Progenitor cell of endocrine pancreas (in vitro differentiated cells): ENCODE measurements at places on chromosomes 4 and X.

GRCh38 chr4:142707401-142707800 lies 138.7 kb downstream of the INPP4B start:
- DNase-seq, result no peak

DNA sequence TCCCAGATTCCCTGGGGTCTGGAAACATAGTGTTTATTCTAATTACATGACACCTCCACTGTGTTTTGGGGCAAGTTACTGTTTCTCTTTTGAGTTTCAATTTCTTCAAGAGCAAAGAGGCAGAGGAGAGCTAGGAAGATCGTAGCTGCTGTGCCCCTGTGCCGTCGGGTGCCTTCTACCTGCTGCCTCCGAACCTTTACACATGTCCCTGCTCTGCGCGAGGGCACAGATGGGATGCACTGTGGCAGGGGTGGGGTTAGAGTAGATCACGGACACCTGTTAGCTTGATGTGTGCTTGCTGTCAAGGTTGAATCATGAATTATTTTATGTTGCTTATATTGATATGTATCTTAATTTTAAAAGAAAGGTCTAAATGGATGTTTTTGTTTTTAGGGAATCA lies 71.1 kb upstream of the MSANTD1 start:
- DNase-seq, result no peak

- DNase-seq, result no peak
These were observed 35.1 kb upstream of the TAPT1 start for GRCh38 chr4:16261313-16261878.

DNA sequence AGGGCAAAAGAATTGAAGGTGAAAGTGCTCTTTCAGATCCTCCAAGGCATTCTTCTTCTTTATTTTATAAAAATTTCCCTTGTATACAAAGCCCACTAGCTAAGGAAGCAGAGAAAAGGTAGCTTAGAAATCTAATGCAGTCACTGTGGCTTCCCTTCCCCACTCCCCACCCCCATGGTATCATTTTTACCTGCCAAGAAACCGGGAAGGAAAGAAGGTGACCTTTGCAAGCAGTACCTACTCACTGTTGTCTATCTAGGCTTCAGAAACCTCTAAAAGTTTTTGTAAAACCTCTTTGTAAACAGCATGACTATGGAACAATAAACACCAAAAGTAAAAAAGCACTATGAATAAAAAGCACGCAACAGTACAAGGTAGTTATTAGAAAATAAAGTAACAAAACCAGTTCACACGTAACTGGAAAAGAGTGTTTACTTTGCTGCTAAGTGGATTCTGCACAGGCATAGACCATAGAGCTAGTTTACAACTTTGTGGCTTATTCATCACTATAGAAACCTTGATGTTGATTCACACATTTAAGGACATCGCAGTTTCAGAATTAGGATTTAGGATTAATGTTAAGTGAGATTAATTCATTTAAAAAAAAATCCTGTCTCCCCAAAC lies 109.6 kb upstream of the FTHL17 start:
- no peak for DNase-seq

DNA sequence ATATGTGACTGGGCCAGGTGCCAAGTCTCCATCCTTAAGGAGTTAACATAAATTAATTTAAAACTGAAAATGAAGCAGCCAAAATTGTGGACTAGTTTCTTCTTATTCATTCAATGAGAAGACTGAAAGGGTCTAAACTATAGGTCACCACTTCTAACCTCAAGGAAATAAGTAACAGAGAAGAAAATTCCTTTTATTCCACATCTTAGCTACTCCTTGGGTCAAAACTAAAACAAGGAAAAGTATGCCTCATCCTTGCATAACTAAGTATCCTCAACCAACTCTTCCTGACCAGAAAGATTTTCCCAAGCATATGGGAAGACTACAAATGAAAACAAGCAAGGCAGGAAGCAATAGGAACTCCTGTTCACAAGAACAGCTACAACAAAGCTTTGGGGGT lies 71.2 kb downstream of the ZNF827 start:
- no peak for DNase-seq

DNA sequence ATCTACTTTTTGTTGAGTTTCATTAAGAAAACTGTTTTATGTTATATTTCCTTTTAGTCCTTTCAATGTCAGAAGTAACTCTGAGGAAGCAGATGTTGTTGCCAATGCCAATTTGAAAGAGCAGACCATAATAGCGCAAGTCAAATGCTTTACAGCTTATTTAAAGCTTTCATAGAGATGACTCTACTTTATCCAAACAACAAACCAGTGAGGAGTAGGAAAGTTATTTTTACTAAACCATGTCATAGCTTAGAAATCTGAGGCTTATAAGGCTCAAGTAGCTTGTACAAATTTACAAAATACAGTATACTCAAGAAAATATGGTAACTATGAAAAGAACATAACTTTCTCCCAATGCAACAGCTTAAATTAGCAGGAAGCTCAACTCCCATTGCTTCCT lies 40.1 kb upstream of the SPOCK3 start:
- no peak for DNase-seq

- DNase-seq, result no peak
These were observed 185.6 kb downstream of the RAP1GDS1 start for GRCh38 chr4:98446499-98447375.

DNA sequence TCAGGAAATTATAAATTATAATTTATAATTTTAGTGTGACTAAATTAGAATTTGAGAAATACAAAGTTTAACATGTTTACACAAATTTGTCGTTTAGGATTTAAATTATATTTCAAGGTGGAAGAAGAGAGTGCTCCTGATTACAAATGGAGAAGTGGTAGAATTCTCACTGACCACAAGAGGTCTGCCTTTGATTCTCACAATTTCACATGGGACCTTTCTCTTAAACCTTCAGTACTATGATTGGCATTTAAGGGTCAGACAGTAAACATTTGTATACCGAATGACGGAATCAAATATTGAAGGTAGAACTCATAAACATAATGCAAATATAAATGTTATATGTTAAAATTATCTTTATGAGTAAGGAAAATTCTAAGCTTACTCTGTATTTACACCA lies 171.7 kb downstream of the SLIT2 start:
- no peak for DNase-seq

DNA sequence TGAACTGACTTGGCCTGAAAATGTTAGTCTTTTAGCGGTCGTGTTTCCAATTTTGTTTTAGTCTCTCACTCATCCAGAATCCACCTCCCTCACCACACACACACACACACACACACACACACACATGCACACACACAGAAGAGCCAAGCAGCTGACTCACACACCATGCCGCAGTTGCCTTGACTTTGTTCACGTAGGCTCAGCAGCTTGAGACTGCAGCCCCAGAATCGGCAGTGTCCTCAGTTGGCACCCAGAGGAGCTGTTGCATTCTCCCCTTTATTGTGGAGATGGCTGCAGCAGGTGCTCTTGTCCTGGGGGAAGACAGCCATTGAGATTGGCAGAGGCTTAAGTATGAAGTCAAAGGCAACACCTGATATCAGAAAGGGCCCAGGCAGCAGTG lies 20.9 kb upstream of the XPNPEP2 start:
- no peak for DNase-seq

DNA sequence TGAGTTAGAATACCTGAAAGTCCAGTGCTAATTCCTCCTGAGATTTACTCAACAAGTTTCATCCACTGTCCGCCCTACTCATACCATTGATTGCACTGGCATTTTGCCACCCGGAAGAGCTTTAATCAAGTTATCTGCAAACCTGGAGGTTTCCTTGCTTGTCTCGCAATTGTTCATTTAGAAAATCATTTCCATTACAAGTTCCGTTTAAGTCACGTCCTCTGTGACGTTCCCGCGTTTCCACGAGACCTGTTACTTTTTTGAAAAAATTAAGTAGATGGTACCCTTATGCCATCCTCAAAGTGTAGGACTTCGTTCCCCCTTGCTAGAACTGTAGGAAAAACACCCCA lies 761 bp upstream of the FRYL start:
- no peak for DNase-seq

DNA sequence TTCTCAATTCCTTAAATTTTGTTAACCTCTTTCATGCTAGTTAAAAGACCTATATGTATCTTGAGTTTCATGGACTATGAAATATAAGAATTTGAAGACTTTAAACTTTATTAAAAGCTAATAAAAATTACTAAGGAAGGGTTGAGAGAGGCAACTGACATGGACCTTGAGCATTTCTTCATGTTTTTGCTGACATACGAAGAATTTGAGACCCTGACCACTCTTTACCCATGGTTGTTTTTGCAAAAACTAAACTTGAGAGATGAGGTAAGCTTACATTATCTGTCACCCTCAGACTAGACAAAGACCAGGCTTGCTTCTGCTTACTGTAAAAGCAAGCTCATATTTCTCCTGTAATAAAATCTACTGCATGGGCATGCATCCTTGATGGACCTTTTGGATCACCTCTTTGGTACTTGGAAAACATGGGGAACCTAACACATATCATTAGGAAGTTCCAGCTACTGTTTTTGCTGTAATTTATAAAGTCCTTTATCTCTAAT lies 338.2 kb upstream of the PABPC4L start:
- no peak for DNase-seq

DNA sequence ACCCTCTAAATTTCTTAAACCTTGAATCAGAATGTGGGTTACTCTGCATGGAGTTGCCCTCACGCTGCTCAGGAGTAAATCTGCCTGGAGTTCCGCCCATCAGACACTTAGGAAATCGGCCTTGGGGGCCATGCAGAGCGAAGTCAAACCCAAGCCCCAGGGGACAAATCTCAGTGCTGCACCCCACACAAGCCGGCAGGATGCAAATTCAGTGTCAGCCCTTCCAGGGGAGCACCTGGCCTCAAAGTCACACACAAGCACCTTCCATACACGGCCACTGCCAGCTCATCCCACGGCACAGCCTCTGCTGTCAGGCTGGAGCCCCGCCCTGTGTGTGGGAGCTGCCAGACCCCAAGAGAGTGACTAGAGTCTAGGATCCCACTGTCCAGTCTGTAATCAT lies 27.4 kb downstream of the RNF212 start:
- DNase-seq, result no peak

GRCh38 chrX:42398967-42399631 lies 378.9 kb downstream of the PPP1R2C start:
- no peak for DNase-seq

DNA sequence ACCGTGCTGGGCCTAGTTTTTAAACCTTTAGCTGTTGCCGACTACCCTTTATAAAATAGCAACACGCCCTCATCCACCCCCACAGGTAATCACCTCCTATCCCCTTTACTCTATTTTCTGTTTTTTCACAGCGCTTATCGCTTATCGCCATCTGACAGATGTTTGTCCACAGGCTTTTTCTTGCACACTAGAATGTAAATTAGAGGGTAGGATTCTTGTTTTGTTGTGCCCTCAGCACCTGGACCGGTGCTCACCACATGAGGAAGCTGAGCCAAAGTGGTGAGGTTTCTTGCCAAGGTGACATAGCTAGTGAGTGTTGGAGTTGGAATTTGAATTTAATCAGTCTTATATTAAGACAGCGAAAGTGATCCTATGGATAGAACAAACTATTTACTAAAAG lies 2.9 kb upstream of the RBBP7 start:
- DNase-seq, result no peak

DNA sequence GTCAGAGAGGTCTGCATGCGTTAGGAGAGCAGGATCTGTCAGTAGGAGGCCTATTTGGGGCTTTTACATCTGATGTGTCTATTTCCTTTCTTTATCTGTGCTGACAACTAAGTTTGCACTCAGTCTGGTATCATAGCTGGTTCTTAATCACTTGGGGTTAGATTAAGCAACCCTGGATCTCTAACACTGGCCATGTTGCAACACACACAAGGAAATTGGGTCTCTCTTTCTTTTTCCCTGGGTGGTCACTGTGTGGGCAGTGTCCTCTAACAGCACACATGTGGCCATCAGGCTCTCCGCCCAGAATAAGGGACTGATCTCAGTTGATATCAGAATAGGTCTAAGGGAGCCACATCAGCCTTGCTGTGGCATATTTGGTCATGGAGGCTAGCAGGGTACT lies 38.9 kb downstream of the IGFBP7 start:
- DNase-seq, result no peak

DNA sequence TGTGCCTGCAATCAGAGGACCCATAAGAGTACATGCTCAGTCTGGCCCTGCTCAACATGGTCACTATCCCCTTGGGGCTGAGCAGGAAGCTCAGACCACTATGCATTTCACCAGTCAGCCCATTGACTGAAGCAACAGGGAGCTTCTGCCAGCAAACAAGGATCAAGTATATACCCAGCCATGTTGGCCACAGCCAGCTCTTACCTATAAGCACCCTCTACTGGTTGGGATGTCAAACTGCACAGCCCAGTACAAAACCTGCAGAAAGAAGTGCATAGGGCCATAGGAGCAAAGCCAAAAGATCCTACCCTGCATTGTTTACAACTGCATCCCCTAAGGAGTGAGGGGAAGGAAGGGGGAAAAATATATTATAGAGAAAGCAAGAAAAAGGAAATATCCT lies 214.4 kb upstream of the CPEB2 start:
- no peak for DNase-seq

GRCh38 chr4:40908702-40909362 lies 159.1 kb downstream of the NSUN7 start:
- DNase-seq, result peak; percentile 44

DNA sequence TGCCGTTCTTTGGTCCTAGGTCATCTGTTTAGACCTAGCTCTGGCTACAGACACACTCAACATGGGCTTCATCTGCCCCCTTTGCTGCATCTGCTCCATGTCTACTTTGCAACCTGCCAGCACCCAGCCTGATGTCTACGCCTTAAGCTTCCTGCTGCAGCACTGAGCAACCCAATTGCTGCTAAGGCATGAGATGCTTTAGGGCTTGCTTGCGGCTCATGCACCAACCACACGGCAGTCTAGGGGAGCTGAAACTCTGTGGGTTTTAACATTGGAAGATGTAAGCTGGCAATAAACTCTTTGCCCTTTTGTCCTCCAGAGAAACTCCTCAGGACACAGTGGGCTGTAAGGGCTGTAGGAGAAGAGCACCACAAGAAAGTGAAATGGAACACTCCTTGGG lies 11.7 kb upstream of the CLNK start:
- no peak for DNase-seq

DNA sequence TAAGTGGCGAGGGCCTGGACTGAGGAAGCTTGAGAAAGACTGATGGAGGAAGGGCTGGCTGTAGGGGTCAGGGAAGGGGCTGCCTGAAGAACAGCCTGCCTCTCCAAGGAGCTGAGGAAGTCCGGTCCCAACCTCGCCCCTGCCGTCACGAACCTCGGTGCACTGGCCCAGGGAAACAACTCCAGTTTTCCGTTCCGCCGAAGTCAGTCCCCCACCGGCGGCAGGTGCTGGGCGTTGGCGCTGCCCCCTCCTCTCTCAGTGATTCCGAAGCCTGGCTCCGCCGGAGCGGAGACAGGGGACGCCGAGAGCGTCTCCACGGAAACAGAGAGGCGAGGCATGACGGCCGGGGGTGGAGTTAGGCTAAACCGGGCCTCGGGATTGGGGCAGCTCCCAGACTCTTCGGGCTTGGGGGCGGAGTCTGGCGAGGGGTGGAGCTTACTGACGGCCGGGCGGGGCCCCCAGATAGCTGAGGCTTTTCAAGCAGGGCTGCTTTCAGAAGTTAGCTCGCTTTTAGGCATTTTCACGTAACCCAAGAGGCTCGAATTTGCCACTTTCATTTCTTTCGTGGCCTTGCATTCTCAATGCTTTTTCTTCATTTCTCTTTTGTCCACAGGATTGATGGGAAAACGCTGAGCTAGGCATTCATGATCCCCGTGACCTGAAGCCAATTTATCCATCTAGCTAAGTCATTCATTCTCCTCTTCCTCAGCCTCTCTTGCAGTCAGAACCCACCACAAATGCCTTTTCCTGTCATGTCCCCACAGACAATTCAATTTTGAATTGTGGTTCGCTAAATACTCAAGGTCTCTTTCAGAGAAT lies at the start of gene TTC29:
TSS of gene TTC29 (minus strand) at position 309 of the 819 bp plus-strand sequence. CDS start 5,969 bp downstream, outside the sequence.
- peak; percentile 87 for DNase-seq
